Body of pancreas (tissue), 4 donors: ENCODE measurements at places on chromosomes 7 and 10. TPM values are rescaled to one million over a fixed set of nuclear protein-coding genes. Genes with fewer than 3 reads are reported as not detected.

FKBP6 gene
- total RNA-seq, result not detected

UTF1 gene
- total RNA-seq, result not detected

FZD1 gene
- 10.1 TPM for total RNA-seq

CYP2C9 gene
- 1.6 TPM for total RNA-seq

LIPK gene
- not detected for total RNA-seq

NAT16 gene
- total RNA-seq, result not detected

PRKAR1B gene
- 2.0 TPM for total RNA-seq

IGF2BP3 gene
- total RNA-seq, result 1.3 TPM

RNLS gene
- 26.5 TPM for total RNA-seq

KLLN gene
- total RNA-seq, result 0.78 TPM

PNPLA8 gene
- total RNA-seq, result 16.8 TPM

NKX2-3 gene
- total RNA-seq, result not detected

EPDR1 gene
- 24.7 TPM for total RNA-seq

HGF gene
- total RNA-seq, result 2.9 TPM

C10orf105 gene
- not detected for total RNA-seq

GRID2IP gene
- total RNA-seq, result 1.6 TPM

CREB5 gene
- 10.4 TPM for total RNA-seq

NRP1 gene
- 37.6 TPM for total RNA-seq

AGMO gene
- total RNA-seq, result 0.52 TPM

SHTN1 gene
- total RNA-seq, result 24.7 TPM
